D341Med (cell line): ENCODE measurements at places on chromosomes 4 and X.
A peak's percentile ranks its signal among the peaks of the same experiment; 100 is the strongest.

DNA sequence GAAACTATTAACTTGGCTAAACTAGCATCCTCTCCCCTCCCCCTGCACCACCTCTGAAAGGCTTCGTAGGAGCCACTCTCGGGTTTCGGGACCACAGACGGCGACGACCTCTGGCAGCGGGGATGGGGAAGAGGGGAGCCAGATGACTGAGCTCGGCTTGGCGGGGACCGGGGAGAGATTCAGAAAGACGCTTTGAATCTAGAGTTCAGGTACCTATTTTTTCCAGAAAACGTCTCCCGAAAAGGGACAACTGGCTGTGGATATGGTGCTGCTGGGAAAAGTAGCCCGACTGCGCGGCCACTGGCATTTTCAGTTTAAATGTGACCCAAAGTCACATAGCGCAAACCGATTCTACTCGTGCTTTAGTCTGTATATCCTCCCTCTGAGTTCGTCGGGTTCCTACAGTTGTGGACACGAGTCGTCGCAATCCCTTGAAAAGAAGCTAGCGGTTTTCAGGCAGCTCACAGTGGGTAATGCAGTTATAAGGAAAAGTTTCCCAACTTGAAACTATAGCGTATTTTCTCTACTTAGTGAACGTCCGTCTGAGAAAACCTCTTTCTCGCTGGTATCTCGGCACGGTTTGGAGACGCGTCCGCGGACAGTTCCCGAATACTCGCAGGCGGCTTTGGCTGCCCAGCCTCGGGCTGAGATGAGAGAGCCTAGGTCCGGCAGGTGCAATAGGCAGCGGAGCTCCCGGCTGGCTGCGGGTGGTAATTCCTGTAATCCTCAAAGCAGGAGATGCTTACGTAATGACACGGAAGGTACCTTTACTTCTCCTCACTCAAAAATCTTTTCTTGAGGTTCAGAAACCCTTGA is 1.3 kb downstream of the PARM1 start:
- peak; percentile 60 for DNase-seq

GRCh38 chr4:91681544-91681943 is 622.2 kb upstream of the GRID2 start:
- no peak for DNase-seq

DNA sequence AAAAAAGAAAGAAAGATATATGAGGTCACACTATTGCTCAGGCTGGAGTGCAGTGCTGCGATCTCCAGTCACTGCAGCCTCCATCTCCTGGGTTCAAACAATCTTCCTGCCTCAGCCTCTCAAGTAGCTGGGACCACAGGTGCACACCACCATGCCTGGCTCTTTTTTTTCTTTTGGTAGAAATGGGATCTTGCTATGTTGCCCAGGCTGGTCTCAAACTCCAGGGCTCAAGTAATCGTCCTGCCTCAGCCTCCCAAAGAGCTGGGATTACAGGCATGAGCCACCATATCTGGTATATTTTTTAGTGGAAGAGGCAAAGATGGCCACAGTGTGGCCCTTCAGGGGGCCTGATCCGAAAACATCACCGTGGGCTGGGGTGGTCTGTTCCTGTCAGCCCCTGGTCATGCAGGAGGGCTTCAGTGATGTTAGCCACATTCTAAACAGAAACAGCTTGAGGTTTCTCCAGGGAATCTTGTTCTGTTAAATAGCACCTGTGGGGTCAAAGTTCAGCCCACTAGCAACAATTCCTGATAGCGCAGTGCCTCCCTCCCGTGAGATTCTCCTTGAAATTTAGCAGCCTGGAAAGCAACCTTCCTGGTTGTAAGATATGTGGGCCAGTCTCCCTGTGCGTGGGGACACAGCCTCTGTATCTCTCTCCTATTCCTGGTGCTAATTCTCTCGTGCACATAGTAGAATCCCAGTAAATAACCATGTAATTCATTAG is 7.3 kb upstream of the DHRSX start:
- no peak for DNase-seq

GRCh38 chr4:79290376-79290775 is 35.5 kb downstream of the NAA11 start:
- no peak for DNase-seq

GRCh38 chr4:47930971-47931804 is 16.8 kb upstream of the NFXL1 start:
- no peak for DNase-seq

GRCh38 chrX:13938051-13938828 is 91.5 kb downstream of the GEMIN8 start:
- DNase-seq: peak; percentile 74

DNA sequence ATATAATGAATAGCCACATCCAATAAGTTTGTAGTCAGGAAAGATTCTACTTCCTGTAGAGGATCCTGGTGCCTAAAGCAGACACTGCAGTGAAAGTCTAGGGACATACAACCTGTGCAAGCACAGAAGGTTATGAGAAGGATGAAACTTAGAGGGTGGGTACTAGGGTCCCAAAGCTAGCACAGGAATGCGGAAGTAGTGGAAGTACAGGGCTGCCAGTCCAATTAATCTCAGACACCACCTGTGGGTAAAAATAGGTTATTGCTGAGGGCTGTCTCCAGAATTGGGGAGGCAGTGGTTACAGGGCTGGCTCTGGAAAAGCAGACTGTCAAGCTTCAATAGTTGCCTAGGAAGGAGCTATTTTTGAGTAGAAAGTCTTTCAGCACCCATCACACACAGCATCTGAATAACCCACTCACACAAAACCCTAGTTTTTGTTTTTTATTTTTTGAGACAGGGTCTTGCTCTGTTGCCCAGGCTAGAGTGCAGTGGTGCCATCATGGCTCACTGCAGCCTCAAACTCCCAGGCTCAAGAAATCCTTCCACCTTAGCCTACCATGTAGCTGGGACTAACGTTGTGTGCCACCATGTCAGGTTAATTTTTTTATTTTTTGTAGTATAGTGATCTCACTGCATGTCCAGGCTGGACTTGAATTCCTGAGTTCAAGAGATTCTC is 50.8 kb upstream of the ELF2 start:
- no peak for DNase-seq
